ENCODE measurements at places on chromosomes 4 and X. TPM values are rescaled to one million over a fixed set of nuclear protein-coding genes. Genes with fewer than 3 reads are reported as not detected.

GRIA3 gene
- total RNA-seq, result 0.39 TPM

BEX5 gene
- total RNA-seq, result 4.3 TPM

FRG2 gene
- not detected for total RNA-seq

LRRC66 gene
- total RNA-seq, result 0.25 TPM

HS6ST2 gene
- total RNA-seq, result not detected

MAP3K15 gene
- total RNA-seq, result 0.43 TPM

GDI1 gene
- total RNA-seq, result 147 TPM

ADH7 gene
- not detected for total RNA-seq

LEF1 gene
- 281 TPM for total RNA-seq

RUFY3 gene
- 38.5 TPM for total RNA-seq

Measured in activated naive CD8-positive, alpha-beta T cell treated with anti-CD3 and anti-CD28 coated beads, Interleukin-2, amount 10 ng/mL, durations not matched to agents 7 days and 5 days (primary cell).